Right lobe of liver (tissue), 6 donors: ENCODE measurements at places on chromosomes 11 and 22. TPM values are rescaled to one million over a fixed set of nuclear protein-coding genes. Genes with fewer than 3 reads are reported as not detected.

GRCh38 chr22:21044931-21045584 is 688 bp upstream of the LRRC74B start:
- H3K27me3 ChIP-seq: no peaks in the 10 kb centered on the region
- H3K36me3 ChIP-seq: no peaks in the 10 kb centered on the region
- no peaks in the 10 kb centered on the region for H3K4me1 ChIP-seq
- no peak for DNase-seq
- H3K4me3 ChIP-seq: peak overlapping the region; percentile 15

- no peaks in the 10 kb centered on the region for H3K36me3 ChIP-seq
- H3K4me1 ChIP-seq: peaks cover 5% of the 10 kb centered on the region
- no peak for DNase-seq
- H3K27me3 ChIP-seq: no peaks in the 10 kb centered on the region
- no peak overlapping the region for H3K27ac ChIP-seq
Observed at GRCh38 chr11:65899356-65900124, 648 bp downstream of the FOSL1 start.

DNA sequence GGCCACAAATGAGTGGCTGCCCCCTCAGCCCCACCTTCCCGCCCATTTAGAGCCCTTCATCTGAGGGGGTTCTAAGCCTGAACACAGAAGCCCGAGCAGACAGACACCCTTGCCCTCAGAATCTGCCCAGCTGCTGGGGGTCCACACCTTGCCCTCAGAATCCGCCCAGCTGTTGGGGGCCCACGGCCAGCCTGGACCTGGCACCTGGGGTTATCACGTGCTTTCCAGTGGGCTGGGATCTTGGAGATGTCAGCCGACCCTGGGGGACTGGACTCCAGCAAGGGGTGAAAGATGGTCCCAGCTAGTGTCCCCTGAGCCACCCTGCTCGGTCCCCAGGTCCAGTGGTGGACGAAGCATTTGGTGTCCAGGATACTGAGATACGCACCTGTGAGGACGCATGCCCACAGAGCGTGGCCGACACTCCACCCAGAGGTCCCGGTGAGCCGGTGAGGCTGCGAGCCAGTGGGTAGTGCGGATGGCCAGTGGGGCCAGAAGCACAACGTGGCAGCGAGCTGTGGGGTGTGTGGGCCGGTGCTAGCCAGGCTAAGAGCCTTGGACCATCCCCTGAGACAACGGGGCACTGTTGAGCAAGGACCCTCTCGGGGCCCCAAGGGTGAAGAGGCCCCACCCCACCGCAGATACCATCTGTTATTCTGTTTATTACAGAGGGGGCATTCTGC is 3.1 kb upstream of the CTSD start:
- no peak overlapping the region for H3K27ac ChIP-seq
- H3K36me3 ChIP-seq: no peaks in the 10 kb centered on the region
- no peaks in the 10 kb centered on the region for H3K27me3 ChIP-seq
- DNase-seq: peak; percentile 48

GRCh38 chr11:119340335-119341221 is at the start of gene C1QTNF5:
Gene C1QTNF5 (minus strand): TSS chr11:119340883. CDS start chr11:119340397, 486 bp downstream.
- peak within 1 kb of the TSS; percentile 76 for H3K27ac ChIP-seq
- H3K36me3 ChIP-seq: no peaks in the 10 kb centered on the region
- H3K4me1 ChIP-seq: no peaks in the 10 kb centered on the region
- no peak for DNase-seq

- H3K4me3 ChIP-seq: no peak overlapping the region
- H3K27ac ChIP-seq: no peak overlapping the region
- peaks cover 12% of the 10 kb centered on the region for H3K36me3 ChIP-seq
- no peaks in the 10 kb centered on the region for H3K27me3 ChIP-seq
- DNase-seq: no peak
- H3K4me1 ChIP-seq: no peaks in the 10 kb centered on the region
Observed at GRCh38 chr11:93735627-93736026, 5.7 kb downstream of the TAF1D start.

GRCh38 chr11:118789501-118790356 is 1.2 kb downstream of the DDX6 start:
- H3K4me1 ChIP-seq: peaks cover 48% of the 10 kb centered on the region
- H3K36me3 ChIP-seq: peaks cover 11% of the 10 kb centered on the region
- peak overlapping the region; percentile 100 for H3K27ac ChIP-seq
- no peaks in the 10 kb centered on the region for H3K27me3 ChIP-seq
- peak overlapping the region; percentile 73 for H3K4me3 ChIP-seq

- no peak overlapping the region for H3K27ac ChIP-seq
- no peak overlapping the region for H3K4me3 ChIP-seq
- no peaks in the 10 kb centered on the region for H3K36me3 ChIP-seq
- DNase-seq: peak; percentile 37
- H3K27me3 ChIP-seq: no peaks in the 10 kb centered on the region
Observed at GRCh38 chr11:2748814-2749554, 49.2 kb upstream of the KCNQ1OT1 start.

DNA sequence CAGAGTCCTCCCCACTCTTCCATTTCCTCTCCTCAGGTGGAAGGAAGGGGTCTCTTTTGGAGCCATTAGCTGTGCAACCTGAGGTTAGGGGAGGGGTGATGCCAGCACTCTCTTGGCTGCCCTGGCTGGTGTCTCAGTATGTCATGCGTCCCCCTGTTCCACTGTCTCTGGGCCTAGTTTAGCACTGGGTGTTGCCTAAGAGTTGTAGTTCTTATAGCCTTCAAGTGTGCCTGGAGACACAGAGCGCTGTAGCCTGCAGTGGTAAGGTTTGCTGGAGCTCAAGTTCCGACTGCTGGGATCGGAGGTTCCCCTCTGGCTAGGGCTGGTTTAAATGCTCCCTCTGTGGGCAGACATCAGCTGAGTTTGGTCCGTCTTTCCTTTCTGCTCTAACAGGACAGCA is 20.9 kb downstream of the OR10D3 start:
- no peak for DNase-seq
- H3K4me3 ChIP-seq: no peak overlapping the region
- H3K4me1 ChIP-seq: no peaks in the 10 kb centered on the region
- H3K36me3 ChIP-seq: no peaks in the 10 kb centered on the region

- no peaks in the 10 kb centered on the region for H3K36me3 ChIP-seq
- H3K4me1 ChIP-seq: no peaks in the 10 kb centered on the region
- no peaks in the 10 kb centered on the region for H3K27me3 ChIP-seq
- H3K4me3 ChIP-seq: no peak overlapping the region
- no peak overlapping the region for H3K27ac ChIP-seq
Observed at GRCh38 chr11:94031625-94032024, 10.5 kb downstream of the HEPHL1 start.

DNA sequence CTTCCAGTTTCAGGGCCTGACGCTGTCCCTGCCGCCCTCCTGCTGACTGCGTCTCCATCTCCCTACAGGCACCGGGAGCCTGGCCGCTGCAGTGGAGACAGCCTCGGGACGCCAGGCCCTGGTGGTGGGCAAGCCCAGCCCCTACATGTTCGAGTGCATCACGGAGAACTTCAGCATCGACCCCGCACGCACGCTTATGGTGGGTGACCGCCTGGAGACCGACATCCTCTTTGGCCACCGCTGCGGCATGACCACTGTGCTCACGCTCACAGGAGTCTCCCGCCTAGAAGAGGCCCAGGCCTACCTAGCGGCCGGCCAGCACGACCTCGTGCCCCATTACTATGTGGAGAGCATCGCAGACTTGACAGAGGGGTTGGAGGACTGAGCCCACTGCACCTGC is 7.0 kb downstream of the PDXP start:
- no peak for DNase-seq
- H3K4me1 ChIP-seq: peaks cover 28% of the 10 kb centered on the region
- no peaks in the 10 kb centered on the region for H3K27me3 ChIP-seq
- H3K27ac ChIP-seq: no peak overlapping the region

GRCh38 chr11:2360081-2360642 is 16.9 kb upstream of the CD81 start:
- H3K27ac ChIP-seq: no peak overlapping the region
- no peak for DNase-seq
- no peaks in the 10 kb centered on the region for H3K27me3 ChIP-seq
- H3K36me3 ChIP-seq: no peaks in the 10 kb centered on the region
- H3K4me3 ChIP-seq: no peak overlapping the region

DNA sequence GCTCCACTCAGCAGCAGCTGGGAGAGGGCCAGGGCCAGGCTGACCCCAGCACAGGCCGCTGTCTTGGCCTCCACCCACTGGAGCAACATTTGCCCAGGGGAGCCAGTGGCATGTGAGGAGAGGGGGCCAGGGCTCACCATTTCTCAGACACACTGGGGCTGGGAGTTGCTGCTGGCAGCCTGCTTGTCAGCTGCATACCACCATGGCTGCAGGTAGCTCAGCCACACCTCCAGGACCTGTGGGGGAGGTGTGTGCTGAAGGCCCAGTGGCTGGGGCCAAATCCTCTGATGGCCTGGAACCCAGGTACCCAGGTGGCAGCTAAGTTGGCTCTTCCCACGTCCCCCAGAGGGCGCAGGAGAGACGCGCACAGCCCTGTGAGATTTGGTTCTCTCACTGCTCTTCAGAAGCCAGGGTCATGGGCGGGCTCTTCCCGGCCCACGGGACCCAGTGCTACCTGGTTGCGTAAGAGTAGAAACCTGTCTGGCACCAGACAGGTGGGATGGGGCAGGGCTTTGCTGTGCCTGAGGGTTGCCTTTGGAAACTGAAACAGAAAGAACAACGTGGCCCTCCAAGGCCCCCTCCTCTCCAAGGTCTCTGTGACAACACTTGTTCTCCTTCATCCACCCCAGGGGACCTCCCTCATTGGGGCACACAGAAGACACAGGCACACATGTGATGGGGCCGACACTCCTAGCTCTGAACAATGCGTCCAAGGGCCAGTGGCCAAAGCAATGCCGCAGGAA is 98.8 kb downstream of the MED15 start:
- H3K4me1 ChIP-seq: peaks cover 3% of the 10 kb centered on the region
- H3K27ac ChIP-seq: no peak overlapping the region
- H3K4me3 ChIP-seq: no peak overlapping the region
- H3K27me3 ChIP-seq: no peaks in the 10 kb centered on the region

GRCh38 chr11:75802021-75802912 is 12.7 kb upstream of the UVRAG start:
- no peak for DNase-seq
- no peaks in the 10 kb centered on the region for H3K27me3 ChIP-seq
- no peak overlapping the region for H3K4me3 ChIP-seq
- no peaks in the 10 kb centered on the region for H3K4me1 ChIP-seq
- no peak overlapping the region for H3K27ac ChIP-seq
- H3K36me3 ChIP-seq: no peaks in the 10 kb centered on the region

DNA sequence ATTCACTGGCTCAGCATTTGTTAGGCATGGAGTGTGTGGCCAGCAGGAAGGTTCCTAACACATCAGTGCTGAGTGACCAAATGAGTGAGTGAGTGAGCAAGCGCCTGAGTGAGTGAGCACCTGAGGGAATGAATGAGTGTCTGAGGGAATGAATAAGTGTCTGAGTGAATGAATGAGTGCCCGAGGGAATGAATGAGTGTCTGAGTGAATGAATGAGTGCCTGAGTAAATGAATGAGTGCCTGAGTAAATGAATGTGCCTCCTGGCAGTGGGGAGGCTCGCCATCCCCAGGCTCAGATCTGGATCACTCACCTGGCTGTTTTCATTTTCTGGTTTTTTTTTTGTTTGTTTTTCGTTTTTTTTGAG is 52.1 kb upstream of the TCF20 start:
- H3K4me1 ChIP-seq: no peaks in the 10 kb centered on the region
- no peaks in the 10 kb centered on the region for H3K36me3 ChIP-seq
- DNase-seq: no peak
- H3K27ac ChIP-seq: no peak overlapping the region

DNA sequence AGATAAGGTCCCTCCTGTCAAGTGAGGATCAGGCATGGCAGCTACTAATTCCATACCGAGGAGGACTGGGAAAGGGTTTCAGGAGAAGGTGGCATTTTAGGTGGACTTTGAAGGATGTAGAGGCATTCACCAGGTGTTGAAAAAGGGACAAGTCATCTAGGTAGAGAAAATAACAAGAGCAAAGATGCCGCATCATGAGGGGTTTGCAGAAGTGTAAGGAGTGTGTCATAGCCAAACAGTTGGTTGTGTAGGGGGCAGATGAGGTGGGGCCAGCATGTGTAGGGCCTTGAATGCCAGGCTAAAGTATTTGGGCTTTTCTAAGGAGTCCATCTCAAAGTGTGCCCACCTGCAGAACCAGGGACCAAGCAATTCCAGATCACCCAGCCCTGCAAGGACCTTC is 11.6 kb upstream of the LRRC32 start:
- H3K4me3 ChIP-seq: no peak overlapping the region
- no peak overlapping the region for H3K27ac ChIP-seq
- no peaks in the 10 kb centered on the region for H3K4me1 ChIP-seq
- no peak for DNase-seq
- H3K36me3 ChIP-seq: no peaks in the 10 kb centered on the region

- H3K36me3 ChIP-seq: no peaks in the 10 kb centered on the region
- DNase-seq: peak; percentile 92
- H3K27me3 ChIP-seq: no peaks in the 10 kb centered on the region
- peak overlapping the region; percentile 74 for H3K4me3 ChIP-seq
- H3K4me1 ChIP-seq: peaks cover 23% of the 10 kb centered on the region
Observed at GRCh38 chr11:59173964-59174663, 2.2 kb downstream of the DTX4 start.

- no peaks in the 10 kb centered on the region for H3K4me1 ChIP-seq
- H3K27ac ChIP-seq: no peak overlapping the region
- DNase-seq: no peak
- H3K27me3 ChIP-seq: no peaks in the 10 kb centered on the region
- no peaks in the 10 kb centered on the region for H3K36me3 ChIP-seq
Observed at GRCh38 chr22:47411006-47411405, 648.6 kb downstream of the TBC1D22A start.

TMEM191B gene
- 1.1 TPM for total RNA-seq

CD3G gene
- total RNA-seq: 0.32 TPM

ASPHD2 gene
- 0.38 TPM for total RNA-seq

PRRG4 gene
- 13.6 TPM for total RNA-seq

IL17REL gene
- not detected for total RNA-seq

MS4A6A gene
- total RNA-seq: 42.4 TPM

C22orf31 gene
- total RNA-seq: not detected

CFAP300 gene
- total RNA-seq: not detected

OR4D5 gene
- not detected for total RNA-seq
